ENCODE measurements at places on chromosomes 11 and 22.
A peak's percentile ranks its signal among the peaks of the same experiment; 100 is the strongest.

GRCh38 chr22:24145446-24146193 is 35.7 kb upstream of the SUSD2 start:
- no peak for DNase-seq

GRCh38 chr11:69848201-69848600 is 29.0 kb upstream of the FGF3 start:
- no peak for DNase-seq

DNA sequence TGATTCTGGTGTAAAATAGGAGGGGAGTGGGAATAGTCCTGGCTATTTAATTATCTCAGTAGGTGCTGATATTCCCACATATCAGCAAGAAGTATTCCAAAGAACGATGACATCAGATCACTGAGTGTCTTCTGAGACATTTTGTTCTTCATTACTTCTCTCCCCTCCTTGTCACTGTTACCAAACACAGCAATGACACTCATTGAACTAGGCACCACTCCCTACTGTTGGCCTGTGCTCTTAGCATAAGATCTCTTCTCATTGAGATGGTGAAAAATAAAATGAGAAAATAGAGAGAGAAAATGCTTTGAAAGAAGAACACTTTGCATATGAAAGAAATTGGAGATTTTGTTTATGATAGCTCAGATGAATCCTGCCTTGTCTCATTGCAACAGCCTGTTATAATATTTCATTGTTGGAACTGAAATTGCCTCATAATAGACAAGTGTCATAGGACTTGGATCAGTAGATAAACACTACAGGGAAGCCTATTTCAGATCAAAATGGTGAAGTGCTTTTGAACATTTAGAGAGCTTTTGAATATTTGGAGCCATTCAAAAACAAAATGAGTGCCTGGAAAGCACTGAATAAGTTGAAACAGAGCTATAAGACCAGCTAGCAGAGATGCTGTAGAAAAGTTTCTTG is 11.3 kb upstream of the ETS1 start:
- DNase-seq: no peak

GRCh38 chr22:30197389-30197788 is 49.2 kb downstream of the LIF start:
- no peak for DNase-seq

- no peak for DNase-seq
These were observed 30.4 kb upstream of the TMEM86A start for GRCh38 chr11:18668131-18668530.

DNA sequence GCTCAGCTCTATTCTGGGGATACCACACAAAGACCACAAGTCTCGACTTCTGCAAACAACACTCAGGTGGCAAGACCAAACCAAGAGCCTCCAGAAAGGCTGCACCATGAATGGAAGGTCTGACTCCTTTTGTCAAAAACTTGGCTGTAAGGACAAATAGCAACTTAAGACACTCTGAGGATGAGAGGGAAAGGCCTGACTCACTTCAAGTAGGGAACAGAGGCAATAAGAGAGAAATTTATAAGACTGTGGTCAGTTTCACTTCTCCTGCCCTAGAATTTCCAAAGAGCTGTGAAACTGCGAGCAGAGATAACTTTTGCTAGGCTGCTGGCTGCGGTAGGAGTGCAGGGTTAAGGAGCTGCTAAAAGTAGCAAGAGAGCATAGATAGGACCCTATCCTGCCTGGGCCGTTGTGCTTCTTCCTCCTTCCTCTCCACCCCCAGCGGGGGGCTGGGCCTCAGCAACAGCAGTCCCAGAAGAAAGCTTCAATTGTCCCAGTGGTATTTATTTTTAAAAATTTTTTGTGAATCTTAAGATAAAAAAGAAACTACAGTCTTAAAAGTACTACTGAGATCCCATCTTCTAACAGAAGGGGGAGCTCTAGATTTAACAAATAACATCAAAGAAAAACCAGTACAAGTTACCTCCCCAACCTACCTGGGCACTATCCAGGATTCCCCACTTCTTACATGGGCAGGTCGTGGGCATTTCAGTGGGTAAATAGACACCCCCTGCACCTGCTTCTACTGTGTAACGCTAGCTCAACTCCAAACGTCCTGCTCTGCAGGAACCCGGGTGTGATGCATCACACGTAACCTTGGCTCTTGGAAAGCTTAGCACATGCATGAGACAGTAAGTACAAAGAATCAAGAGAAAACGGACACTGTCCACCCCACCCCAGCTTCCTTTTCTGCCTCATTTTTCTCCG is 66.4 kb downstream of the SGSM3 start:
- peak; percentile 45 for DNase-seq

GRCh38 chr11:90774727-90775566 is 552.1 kb upstream of the CHORDC1 start:
- peak; percentile 56 for DNase-seq

DNA sequence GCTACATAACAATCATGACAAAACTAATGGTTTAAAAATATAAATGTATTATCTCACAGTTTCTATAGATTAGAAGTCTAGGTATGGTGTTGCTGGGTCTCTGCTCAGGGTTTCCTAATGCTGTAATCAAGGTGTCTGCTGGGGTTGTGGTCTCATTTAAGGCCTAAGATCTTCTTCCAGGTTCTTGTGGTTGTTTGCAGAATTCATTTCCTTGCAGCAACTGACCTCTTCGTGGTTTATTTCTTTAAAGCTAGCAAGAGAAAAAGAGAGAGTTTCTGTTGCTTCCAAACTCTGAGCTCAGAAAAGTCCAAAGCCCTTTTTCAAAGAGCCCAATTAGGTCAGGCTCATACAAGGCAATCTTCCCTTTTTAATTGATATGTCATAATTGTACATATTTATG is 452.7 kb upstream of the CCDC179 start:
- no peak for DNase-seq

GRCh38 chr11:24234822-24235508 is 261.9 kb upstream of the LUZP2 start:
- no peak for DNase-seq

DNA sequence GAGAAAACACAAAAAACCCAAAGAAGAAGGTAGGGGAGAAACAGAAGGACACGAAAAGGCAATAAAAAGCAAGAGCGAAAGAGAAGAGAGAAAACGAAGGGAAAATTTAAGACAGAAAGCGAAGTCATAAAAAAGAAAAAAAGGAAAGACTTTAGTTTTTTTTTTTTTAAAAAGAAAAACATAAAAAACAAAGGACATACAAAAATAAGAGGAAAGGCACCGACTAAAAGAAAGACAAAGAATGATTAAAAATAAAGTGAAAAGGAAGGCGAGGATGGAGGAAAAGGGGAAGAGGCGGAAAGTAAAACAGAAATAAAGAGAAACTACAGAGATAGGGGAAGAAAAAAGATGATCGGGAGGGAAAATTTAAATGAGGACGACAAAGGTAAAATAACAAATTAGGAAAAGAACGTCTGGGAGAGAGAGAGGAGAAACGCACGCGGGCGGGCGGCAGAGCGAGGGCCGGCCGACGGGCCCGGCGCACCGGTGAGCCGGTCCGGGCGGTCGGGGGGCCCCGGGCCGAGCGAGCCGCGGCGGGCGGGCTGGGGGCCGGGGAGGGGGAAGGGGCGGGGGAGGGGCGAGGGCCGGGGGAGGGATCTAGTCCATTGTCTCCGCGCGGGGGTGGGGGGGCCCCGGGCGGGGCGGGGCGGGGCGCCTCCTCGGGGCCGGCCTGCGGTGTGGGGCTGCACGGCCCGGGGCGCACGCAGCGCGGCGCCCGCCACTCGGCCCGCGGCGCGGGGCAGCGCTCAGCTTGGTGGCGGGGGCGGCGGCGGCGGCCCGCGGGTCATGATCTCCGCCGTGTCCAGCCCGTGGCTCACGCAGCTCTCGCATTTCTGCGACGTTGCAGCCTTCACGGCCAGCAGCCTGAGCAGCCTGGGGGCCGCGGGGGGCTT is at the start of gene TBX1:
TBX1 (plus strand) TSS at position 721 of the 893 bp plus-strand sequence; CDS start at position 787, 66 bp downstream.
- DNase-seq: no peak

- no peak for DNase-seq
These were observed 185.6 kb upstream of the MTMR2 start for GRCh38 chr11:96109331-96110030.

DNA sequence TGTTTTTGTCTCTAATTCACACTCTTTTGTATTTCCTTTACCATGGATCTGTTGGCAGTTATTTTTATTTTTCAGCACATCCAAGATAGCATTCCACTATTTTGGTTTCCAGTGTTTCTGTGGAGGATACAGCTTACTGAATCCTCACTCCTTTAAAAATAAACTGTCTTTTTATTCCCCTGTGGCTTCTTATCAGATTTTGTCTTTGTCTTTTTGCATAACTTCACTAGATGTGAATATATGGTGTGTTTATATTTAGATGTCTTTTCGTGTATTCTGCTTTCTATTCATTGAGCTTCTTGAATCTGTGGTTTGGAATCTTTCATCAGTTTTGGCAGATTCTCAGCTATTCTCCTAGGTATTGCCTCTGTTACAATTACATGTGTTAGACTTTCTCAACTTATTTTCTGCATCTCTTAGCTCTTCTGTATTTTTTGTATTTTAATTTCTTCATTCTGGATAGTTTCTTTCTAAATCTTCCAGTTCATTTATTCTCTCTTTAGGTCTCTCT is 7.4 kb upstream of the ATXN10 start:
- no peak for DNase-seq

DNA sequence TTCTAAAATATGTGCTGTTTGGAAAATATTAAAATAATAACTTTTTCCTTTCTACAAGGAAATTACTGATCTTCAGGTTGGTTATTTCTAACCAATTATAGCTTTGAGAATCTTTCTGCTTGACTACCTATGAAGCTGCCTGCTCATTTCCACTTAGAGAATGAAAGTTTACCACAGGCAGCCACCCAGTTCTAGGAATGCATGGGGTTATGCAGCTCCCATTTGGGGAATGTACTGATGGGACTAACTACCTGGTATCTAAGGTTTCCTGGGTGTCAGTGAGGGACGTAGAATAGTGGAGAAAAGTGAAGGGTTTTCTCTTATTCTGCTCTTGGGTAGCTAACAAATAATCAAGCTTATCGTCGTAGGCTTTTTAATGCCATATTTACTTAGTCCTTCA is 73.4 kb downstream of the DEUP1 start:
- no peak for DNase-seq

DNA sequence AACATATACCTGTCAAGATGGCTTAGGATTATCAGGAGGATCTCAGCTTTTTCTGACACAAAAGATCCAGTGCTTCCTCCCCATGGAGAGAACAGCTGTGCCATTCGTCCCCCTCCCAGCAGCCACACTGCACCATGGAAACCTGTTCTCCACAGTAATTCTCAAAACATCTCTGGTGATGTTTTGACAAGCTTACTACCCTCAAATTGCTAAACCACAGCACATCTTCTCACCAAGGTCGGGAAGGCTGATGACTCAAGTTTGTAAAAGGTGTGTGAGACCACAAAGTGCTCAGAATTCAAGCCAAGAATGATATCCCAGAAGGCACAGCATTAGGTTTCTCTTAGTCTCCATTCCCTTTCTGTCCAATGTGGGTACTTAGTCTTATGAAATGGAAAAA is 3.9 kb upstream of the RAB38 start:
- DNase-seq: no peak

DNA sequence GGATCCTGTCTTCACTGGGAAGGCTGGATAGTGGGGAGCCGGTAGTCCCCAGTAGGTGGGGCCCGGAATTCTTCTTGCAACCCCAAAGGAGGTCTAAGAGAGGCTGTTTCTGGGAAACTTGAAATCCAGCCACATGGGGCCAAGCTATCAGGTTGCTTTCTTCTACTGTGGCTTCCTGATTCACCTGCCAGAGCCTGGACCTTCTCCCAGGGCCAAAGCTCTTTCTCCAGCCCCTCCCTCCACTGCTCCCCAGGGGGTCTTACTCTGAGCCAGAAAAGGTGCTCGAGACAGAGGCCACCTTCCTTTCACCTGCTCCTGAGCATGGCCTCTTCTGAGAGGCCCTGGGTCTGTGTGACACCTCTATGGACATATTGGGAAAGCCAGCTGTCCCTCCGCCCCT is 9.1 kb downstream of the TST start:
- DNase-seq: no peak

GRCh38 chr11:47516984-47517853 is 35.7 kb downstream of the CELF1 start:
- DNase-seq: no peak

GRCh38 chr11:44600839-44601383 is 35.4 kb downstream of the CD82 start:
- DNase-seq: peak; percentile 65

DNA sequence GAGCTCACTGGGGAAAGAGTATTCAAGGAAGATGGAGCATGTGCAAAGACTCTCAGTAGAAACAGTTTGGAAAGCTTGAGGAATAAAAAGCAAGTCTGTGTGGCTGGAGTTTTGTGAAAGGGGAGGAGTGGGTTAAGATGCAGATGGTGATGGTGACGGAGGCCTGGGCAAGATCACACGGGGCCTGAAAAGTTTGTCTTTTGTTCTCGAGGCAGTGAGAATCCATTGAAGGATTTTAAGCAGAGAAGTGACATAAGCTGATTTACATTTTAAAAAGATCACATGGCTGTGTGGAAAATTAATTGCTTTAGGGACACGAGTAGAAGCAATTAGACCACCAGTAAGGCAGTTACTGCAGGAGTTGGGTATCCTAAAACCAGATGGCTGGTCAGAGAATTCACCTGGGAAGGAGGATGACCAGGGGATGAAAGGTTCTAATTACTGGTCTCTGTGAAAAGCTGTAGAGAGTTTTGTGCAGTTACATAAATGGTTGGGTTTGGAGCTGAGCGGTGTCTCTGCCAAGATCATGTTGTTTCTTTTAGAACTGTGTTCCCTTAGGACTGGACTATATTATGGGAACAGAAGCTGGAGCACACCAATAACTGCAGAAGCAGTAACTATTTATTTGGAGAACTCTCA is 7.1 kb downstream of the RRP8 start:
- peak; percentile 57 for DNase-seq

DNA sequence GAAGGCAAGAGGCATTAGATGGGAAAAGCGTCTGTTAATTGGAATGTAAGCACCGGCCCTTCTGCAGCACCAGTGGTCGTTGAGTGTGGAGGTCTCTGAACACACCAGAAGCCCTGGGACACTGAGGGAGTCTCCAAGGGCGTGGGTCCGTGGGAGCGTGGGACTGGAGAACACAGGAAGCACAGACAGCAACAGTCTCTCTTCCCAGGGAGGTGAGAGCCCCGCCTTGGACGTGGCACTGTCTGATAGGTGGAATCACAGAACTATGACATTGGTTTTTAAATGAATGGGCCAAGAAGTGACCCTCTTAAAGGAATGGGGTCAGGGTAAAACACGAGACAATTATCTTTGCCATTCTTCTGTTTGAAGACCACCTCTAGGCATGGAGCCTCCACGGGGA is 28.1 kb upstream of the BID start:
- DNase-seq: no peak

- no peak for DNase-seq
These were observed 28.1 kb downstream of the IGSF9B start for GRCh38 chr11:133928628-133929059.

GRCh38 chr11:64535811-64536210 is 55.2 kb upstream of the SLC22A12 start:
- DNase-seq: no peak

- DNase-seq: no peak
These were observed 34.0 kb downstream of the SIK3 start for GRCh38 chr11:117064275-117064674.
